ENCODE measurements at places on chromosomes 11 and 22.

DNA sequence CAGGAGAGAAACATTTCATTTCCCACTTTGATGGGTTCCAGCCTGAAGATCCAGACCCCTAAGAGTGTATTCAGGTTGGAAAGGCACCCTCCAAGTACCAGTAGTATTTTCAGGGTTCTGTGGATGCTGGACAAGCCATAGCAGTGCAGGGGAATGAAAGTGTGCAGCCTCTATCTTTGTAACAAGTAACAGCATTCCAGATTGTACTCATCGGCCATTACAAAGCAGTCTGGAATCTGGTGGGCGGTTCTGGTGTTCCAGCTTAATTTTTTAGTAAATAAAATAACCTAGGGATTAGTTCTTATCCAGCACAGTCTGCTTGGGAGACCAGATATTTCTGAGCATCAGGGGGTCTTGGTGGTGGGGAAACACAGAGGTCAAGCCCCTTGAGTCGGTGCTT is 22.6 kb downstream of the APLNR start:
- DNase-seq = peak; percentile 36

DNA sequence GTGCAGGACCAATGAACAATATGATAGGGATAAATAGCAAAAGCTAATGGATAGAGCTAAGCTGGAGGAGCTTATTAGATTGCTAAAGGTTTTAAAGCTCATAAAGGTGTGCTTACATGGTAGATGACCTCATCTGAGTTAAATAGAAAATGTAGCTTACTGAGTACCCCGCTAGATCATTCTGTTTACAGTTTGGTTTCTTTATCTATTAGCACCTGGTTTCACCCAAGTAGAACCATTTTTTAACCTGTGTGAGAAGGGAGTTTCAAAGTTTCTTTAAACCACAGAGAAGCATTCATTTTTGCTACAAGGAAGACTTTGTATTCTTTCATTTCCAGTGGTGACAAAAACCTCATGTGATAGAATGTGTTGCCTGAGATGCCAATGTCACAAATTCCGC is 1778.0 kb downstream of the LRRC4C start:
- no peak for DNase-seq

DNA sequence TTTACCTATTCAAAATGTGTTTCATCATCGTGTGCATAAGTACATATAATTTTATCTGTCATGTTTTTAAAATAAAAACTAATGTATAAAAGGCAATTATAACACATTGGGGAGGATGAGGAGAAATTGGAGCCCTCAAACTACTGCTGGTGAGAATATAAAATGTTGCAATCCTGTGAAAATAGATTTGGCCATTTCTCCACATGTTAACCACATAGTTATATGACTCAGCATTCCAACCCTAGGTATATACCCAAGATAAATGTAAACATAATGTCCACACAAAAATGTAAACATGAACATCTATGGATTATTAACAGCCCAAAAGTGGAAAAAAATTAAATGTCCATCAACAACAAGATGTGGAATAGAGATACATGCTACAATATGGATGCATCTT is 928.0 kb upstream of the FAT3 start:
- no peak for DNase-seq

- DNase-seq = peak; percentile 73
These were observed 106.3 kb upstream of the CARD18 start for GRCh38 chr11:105245781-105246315.

DNA sequence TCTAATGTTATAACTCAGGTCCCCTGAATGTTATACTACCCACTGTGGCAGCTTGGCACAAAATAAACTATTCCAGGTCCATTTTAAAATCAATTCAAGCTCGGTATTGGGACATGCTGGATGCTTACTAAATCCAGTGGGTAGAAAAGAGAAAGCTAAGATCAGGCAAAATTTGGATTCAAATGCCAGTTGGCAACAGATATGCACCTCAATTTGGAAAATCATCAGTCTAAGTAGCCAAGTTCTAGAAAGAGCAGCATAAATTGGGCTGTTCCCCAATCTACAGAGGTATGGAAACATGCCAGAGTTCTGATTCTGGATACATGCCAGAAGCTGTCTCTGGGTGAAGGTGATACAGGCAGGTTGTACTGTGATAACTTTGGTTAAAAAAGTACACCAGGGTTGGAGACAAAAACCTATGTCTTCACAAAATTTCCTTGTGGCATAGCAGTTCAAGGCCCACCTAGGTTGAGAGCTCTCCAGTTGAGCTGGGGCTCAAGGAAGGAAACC is 427.8 kb downstream of the LRRC4C start:
- DNase-seq = no peak

DNA sequence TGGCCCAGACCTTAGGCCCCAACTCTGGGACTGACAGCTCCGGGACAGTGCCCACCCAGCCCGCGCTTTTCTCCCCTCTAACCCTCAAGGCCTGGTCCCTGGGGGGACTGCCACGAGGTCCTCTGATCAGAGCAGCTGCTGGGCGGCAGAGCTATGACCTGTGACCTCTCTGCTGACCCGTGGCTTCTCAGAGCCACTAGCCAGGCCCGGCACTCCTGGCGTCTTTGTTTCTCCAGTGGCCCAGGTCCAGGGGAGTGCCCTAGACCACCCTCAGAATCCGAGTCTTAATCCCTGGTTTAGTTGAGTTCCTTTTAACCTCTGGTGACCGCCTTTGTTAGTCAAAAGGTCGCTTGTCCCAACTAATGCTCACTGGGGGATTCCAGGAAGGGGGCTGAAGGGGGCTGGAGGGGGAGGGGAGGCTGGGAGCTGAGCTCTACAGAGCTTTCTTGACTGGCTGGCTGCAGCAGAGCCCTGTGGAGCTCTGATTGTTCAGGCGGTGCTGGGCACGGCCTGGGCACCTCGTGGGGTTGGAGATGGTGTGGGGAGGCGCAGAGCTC is 1.2 kb downstream of the FBLN1 start:
- DNase-seq = no peak

- DNase-seq = no peak
These were observed 4.3 kb downstream of the TBX1 start for GRCh38 chr22:19764636-19765476.

Measured in M059J (cell line).